Activated T-cell treated with anti-CD3 and anti-CD28 coated beads for 48 hours (primary cell): ENCODE measurements at places on chromosomes 5 and 9.

GRCh38 chr5:82560969-82561368 is 282.8 kb upstream of the RPS23 start:
- no peak for DNase-seq

- DNase-seq: no peak
Observed at GRCh38 chr5:371811-372555, 50.5 kb downstream of the AHRR start.

- DNase-seq: no peak
Observed at GRCh38 chr5:128925973-128926372, 39.3 kb upstream of the SLC27A6 start.

DNA sequence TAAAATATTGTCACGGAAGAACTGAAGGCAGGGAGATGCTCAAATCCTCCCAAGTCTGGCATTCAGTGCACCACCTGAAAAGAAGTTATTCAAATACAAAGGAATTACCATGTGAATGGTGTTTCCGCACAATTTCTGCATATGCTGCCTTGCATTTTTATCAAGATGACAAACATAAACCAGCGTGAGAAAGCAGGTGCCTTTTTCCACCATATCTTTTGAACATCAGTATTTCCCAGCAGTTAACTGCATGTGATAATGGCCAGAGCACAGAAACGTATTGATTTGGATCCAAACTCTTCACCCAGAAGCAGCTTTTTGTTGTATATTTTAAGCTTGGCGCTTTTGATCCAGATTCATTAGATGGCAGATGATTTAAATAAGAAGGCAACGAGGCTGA is 808.0 kb downstream of the TLE1 start:
- no peak for DNase-seq

DNA sequence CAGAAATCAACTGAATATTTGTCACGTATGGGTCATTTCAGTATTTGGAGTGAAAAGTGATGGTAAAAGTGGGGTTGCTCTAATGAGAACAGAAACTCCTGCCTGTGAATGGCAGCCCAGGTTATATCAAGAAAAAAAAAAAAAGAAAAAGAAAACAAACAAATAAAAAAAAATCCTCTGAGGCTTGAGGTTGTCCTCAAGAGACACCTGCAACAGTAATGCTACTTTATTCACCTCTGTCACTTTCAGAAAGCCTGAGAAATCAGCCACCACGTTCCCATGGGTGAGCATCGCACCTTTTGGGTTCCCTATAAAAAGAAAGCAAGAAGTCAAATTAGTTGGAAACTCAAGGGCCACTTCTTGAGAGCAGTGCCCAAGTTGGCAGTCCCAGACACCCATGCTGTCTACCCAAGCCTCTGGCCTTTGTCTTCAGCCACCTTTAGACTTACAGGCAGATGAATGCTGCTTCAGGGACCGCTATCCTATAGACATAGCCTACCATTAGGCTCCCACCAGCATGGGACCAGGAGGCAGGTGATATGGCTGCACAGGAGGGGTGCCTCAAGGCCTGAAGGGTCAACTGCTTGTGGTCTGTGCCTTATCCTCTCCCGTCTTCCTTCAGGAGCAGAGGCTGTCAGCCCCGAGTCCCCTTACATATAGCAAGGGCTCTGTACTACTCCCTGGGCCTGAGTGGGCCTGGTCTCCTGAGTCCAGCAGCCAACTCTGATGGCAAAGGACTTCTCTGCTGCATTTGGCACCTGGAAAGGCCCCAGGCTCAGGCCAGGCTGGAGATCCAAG is 31.1 kb upstream of the MEIKIN start:
- no peak for DNase-seq

DNA sequence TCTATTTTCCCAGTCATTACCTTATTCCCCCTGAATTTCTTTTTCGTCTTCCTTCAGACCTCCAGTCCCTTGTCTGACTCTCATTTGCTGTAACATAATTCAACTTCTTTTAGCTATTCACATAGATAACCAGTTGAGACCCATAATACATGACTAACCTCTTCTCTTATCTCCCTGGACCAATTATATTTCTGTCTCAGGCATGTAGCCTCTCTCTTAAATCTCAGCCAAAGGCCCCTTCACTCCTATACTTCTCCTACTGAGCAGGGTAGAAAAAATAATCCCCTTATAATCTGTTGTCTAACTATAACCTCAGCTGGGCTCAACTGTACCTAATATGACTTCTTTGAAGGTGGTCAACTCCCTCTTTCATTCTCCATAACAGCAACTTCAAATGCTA is 20.9 kb downstream of the RANBP6 start:
- DNase-seq: no peak
